ENCODE measurements at places on chromosomes 1 and 21.

DNA sequence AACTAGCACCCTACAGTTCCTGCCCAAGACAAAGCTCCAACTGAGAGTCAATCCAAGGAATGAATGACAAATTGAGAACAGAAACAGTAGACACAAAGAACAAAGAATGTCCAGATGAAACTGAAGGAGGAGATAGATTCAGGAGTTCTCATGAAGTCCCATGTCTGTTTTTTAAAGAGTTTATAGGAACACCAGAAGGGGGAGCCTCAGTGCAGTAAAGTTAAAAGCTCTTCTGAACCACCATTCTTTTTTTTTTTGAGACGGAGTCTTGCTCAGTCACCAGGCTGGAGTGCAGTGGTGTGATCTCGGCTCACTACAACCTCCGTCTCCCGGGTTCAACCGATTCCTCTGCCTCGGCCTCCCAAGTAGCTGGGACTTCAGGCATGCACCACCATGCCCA, 323.6 kb downstream of the MRPL39 start:
- DNase-seq, result no peak

DNA sequence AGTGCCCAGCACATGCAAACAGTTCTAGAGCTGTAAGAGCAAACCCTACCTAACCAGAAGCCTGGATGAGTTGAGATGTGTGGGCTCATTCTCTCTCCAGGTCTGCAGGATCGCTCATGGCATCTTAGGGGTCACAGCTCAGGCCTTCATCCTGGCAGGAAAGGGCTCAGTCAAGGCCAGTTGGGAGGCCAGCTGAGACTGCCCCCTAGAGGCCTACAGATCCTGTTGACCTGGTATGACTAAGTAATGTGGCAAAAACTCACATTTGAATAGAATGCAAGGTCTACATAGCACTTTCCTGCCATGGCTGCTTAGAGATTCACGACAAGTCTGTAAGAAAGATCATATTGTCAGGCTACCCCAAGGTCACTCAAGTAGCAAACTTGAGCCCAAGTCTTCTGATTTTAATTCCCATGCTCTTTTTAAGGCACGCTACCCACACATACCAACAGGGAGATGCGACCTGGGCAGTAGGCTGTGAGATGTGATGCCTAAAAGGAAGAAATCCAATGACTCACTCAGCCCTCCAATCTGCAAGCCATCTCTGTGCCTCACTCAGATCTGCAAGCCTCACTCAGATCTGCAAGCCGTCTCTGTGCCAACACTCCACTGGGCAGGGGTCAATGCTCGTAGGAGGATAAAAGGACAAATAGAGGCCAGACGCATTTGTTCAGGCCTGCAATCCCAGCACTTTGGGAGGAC, 5.1 kb upstream of the CAPN8 start:
- DNase-seq, result peak; percentile 24

GRCh38 chr1:62392951-62393350, 43.9 kb upstream of the USP1 start:
- no peak for DNase-seq

DNA sequence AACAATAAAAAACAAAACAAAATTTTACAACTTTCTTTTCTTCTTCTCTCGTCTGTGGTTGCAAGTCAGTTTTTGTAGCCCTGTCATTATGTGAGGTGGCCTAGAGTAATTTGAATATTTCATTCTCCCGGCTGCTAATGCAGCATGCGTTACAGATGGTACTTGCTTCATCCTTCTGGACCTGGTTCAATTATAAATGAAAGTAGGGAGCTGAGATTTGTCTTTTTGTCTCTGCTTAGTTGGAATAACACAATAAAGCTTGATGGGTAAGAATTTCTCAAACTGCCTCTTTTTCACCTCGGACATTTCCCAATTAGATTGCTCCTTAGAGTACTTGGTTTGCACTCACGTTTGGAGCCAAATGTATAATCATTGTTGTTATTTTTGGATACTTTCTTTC, 201.6 kb downstream of the PBX1 start:
- DNase-seq, result no peak

DNA sequence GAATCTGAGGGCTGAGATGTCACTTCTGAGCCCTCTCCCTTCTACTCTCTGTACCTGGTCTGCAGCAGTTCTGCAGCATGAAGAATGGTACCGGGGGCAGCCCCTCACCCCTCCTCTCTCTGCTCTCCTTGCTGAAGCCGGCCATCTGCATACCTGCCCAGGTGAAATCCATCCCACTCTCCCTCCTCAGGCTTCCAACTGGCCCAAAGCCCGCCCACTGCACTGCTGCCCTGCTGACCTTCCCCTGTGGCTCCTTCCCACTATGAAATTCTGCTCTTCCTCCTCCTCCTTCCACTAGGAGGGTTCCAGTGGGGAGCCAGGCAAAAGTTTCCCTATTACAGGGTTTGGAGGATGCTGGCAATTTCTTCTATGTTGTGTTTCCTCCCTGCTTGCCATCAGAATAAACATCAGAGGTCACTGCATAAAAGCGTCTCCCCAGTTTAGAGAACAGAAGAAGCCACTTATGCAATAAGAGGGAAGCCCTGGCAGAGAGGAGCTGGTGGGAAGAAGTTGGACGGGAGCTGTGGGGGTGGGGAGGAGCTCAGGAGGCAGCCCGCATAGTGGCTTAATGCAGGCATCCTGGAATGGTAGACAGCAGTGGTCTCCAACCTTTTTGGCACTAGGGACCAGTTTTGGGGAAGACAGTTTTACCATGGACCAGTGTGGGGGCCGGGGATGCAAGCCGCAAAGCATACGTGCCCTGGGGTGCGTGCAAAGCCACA, 30.3 kb downstream of the TMCO4 start:
- DNase-seq, result no peak

- DNase-seq, result peak; percentile 15
These were observed 2.0 kb upstream of the NID1 start for GRCh38 chr1:236066828-236067386.

DNA sequence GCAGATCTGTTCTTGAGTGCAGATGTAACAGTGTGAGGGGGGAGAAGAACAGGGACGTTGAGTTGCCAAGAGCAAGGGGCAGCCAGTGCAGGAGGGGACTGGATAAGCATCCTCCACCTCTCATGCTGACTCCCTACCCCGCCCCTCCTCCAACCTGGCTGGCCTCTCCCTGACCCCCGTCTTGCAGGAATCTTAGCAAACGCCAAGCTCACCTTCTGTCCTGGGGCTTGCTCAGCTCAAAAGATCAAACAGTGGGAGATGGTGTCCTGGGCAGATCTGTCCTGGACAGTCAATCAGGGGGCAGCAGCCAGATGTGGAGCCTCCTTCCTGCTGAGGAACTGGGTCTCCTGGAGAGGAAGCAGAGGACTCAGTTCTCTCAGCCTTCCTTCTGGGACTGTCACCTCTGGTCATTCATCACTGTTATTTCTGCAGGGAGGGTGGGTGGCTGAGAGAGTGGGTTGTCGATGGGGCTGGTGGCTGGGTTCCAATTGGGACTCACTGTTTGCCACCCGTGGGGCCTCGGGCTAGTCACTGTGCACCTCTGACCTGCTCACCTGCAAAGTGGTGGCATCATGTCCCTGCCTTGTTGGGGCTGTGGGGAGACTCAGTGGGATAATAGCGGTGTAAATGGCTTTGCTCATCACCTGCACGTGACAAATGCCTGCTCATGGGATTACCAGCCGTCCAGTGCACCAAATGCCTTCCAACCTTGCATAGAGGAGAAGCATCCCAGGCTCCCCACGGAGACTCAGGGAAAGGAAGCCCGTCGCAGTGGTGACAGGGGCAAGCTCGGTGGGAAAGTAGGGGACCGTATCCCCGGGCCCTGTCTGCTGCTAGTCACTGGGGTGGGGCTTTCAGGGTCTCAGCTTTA, 154.4 kb downstream of the PTPRU start:
- DNase-seq, result no peak

- DNase-seq, result no peak
These were observed 274.3 kb downstream of the USP25 start for GRCh38 chr21:16004086-16004485.

- peak; percentile 54 for DNase-seq
These were observed 48.8 kb upstream of the RAP1A start for GRCh38 chr1:111570781-111571181.

GRCh38 chr21:33897098-33897497, 18.5 kb downstream of the ATP5PO start:
- no peak for DNase-seq

GRCh38 chr1:218298398-218298797, 13.3 kb downstream of the RRP15 start:
- peak; percentile 8 for DNase-seq

DNA sequence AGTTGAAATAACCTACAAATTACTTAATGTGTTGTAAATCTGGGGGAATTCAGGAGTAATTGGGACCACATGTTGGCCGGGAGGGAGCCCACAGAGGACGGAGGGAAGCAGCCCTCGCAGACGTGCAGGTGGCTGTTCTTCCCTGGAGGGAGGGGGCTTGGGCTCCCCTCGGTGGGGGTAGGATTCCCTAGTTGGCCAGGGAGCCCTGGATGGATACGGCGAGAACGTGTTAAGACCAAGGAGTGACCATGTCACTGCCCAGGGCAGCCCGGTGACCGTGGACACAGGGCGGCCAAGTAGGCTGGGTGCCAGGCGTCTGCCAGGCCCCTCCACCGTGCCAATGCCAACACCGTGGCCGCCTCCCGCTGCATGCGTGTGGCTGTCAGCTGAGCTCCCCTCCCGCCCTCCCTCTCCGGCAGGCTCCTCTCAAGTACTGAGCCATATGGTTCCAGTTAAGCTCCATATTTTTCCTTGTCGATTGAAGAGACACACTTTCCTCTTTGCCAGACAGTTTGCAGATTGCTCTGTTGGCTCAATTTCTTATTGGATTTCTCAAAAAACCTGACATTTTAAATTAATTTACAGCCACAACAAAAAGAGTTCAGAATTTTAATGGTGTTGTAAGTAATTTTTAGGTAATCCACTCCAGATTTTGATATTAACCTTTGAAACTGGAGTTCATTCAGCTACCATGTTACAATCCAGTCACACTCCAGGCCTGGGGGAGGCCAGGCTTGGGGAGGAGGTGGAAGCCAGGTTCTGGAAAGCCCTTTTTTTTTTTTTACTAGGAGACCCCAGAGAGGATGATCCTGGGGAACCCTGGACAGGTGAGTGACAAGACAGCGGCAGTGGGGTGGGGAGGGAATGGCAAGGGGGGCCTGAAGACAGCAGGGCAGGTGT, 71.2 kb downstream of the CASZ1 start:
- no peak for DNase-seq

- no peak for DNase-seq
These were observed 7.0 kb upstream of the GPR88 start for GRCh38 chr1:100530880-100531487.

DNA sequence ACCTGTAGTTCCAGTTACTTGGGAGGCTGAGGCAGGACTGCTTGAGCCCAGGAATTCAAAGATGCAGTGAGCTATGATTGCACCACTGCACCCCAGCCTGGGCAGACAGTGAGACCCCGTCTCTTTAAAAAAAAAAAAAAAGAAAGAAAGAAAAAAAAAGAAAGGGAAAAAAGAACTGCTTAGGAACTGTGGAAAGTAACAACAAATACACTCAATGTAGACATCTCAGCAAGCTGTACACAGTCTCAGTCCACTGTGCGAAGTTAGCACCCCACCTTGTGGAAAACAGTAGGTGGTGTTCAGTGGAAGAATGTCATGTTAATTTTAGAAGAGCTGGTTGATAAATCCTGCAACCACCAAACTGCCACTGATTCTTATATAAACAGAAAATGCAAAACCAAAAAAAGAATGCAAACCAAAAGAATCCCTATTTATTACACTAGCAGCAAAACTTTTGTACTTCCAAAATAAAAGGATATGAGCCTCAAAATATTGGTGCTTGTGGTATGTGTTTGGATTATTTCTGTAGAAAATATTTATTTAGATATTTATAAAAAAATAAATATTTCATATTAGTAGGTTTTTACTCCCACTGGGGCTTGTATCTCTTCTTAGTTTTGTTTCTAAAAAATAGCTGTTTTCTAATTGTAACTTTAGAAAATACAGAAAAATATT, 31.1 kb downstream of the ALG14 start:
- peak; percentile 74 for DNase-seq

GRCh38 chr1:226370144-226370923, 37.6 kb downstream of the PARP1 start:
- no peak for DNase-seq

GRCh38 chr1:170032531-170033280, 41.8 kb downstream of the KIFAP3 start:
- no peak for DNase-seq

GRCh38 chr1:20147846-20148570, 8.9 kb downstream of the PLA2G2F start:
- DNase-seq, result no peak

GRCh38 chr21:14403681-14404318, 20.9 kb upstream of the HSPA13 start:
- peak; percentile 76 for DNase-seq

DNA sequence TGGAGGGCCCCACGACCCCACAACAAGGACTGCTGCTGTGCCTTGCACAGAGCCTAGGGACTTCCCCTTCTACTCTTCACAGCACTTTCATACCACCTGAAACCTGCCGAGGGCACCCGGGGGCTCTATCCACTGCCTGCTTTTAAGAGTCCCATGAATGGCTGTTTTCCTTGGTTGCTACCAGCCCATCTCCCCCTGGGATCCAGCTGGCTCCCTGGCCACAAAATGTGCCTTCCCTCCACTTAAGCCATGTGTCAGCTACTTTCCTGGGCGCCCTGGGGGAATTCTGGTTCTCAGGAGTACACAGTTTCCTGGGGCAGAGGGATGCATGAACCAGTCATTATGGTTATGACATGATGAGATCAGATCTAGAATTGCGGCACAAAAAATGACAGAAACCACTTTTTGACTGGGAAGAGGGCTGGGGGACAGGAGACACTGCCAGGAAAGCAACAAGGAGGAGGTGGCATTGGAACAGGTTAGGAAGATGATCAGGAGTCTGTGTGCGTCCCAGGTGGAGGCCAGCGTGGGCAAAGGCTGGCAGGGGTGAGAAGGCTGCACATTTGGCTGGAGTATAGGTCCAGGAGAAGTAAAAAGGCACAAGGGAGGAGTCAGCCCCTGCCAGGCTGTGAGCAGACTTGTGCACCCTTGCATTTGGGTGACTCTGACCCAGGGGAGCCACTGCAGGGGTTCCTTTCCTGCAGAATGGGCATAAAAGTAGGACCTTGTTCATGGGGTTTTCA, 3.2 kb upstream of the TNFRSF8 start:
- no peak for DNase-seq

DNA sequence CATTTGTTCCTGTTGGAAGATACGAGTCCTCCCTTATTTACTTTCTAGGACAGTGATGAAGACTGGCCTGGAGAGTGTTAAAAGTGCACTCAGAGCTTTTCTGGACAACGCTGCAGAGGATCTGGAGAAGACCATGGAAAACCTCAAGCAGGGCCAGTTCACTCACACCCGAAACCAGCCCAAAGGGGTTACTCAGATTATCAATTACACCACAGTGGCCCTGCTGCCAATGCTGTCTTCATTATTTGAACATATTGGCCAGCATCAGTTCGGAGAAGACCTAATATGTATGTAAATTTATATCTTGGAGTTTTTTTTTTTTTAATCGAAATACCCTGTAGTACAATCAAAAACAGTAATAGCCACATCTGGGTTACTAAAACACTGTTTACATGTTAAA, 190.5 kb downstream of the ZP4 start:
- no peak for DNase-seq

DNA sequence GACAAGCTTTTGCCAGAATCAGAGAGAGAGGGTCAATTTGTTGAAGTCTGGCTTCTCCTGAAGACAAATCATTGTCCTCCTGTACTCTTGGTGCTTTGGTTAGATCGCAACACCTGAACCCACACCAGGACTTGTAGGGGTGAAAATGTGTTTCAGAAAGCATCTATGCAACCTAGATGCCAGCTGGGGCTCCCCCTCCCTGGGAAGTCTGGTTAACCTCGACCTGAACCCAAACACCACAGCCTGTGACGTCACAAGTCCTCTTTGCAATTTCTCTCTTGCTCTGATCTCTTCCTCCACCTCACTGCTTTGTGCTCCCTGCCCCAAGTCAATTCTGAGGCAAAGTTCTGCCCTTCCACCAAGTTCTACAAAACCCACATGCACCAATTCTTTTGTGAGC, 42.8 kb upstream of the USP24 start:
- DNase-seq, result no peak
